ENCODE measurements at places on chromosomes 3 and 15.

DNA sequence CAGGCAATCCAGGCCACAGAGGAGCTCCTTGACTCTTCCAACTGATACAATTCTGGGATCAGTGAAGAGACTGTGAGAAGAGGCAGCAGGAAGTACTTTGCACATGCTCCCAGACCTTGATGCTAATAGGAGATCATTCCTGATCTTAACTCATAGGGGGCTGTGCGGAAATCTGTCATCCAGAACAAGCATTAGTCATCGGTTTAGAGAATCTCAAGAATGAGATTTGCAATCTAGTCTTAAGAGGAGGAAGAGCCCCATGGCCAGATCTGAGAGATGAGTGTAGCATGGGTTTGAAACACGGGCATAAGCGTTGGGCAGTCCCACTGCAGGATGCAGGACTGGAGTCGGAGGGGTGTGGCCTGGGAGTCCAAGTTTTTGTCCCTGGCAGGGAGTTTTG is 1081.1 kb downstream of the NAALADL2 start:
- no peak for DNase-seq

DNA sequence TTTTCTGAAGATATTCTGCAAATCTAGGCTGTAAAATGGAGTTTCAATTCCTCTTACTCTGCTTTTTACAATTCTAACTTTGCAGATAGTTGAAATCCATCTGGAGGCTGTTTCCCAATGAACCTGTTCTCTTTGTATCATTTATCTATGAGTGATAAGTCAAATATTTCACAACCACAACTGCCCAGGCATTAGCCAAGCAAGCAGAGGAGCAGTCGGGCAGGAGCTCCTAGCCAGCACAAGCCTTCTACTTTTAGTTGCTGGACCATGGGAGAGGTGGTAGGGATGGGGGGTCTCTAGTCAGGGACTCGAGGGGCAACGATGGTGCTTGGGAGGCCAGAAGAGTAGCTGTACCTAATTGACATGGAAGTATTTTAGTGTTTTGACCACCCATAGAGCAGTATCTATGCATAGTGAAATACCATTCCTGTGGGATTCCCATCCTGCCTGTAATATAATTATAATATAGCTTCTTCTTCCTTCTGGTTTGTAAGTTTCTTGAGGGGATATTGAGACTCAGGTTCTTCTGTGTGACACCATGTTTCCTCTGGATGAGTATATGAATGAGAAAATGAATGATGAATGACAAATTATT is 353.5 kb upstream of the IL12A start:
- no peak for DNase-seq

DNA sequence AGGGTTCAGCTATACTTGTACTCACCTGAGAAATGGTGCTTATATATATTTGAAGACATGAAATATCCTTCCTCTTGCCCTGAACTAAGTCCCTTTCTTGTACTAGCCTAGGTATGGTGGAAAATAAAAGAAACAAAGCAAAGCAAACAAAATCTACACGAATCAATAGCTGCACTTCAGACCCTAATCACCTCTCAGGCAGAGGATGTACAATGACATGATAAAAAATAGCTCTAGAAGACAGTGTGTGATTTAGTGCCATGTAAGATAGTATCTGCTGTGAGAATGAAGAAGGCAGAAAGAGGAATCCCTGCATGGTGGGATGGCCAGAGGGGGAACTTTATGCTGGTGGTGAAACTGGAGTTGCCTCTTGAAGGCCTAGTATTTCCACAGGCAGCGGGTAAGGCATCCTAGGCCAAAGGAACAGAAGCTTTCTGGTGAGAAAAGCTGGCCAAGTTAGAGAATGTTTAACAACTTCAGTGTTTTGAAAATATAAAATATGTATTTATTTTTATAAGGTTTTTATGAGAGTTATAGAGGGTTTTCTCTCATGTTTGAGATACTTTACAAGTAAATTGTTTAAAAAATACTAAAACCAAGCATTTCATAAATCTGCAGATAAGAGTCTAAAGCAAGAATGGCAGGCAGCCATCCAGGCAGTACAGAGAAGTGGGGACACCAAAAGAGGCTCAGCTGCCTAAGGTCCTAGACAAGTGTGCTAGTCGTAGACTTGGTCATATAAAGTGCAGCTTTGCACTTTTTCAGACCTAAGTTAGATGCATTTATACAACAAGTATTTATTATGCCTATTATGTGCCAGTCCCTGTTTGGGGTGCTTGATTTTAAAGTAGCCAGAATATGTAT is 14.9 kb downstream of the LEKR1 start:
- DNase-seq: no peak

DNA sequence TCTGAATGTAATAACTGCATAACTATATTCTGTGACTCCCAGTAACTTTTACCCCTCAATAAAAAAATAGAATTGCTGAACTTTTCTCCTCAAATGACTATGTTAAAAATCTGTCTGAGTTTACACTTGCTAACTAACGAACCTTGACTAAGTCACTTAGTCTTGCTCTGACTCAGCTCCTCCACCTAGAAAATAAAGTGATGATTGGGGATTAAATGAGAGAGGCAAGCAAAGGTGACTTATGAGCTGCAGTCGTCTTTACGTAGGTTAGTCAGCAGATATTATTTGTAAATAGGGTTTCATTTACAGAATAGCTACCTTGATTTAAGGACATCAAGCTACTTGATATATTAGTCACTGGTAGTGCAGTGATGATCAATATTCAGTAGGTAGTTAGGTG is 476.9 kb downstream of the MECOM start:
- no peak for DNase-seq

GRCh38 chr3:146975476-146975875 is 370.3 kb upstream of the PLSCR5 start:
- no peak for DNase-seq

- DNase-seq: no peak
Measured at GRCh38 chr15:62363913-62364312, 198.8 kb upstream of the C2CD4B start.

GRCh38 chr3:13480340-13481318 is 523 bp downstream of the HDAC11 start:
- no peak for DNase-seq

DNA sequence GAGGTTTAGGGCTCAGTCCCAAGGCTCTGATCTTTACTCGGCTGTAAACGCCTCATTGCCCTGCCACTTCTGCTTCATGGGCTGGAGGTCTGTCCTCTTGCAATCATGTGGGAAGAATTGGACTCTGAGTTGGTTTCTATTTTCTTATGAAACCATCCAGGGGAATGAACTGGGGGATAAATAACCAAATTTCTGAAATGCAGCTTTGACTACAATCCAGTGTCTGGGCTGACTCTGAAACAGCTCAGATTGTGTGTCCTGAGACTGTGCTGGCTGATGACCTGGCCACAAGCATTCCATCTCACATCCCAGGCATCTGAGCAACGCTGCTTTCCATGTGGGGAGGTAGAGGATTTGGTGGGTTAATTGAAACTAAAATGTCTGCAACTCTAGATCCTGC is 71.0 kb upstream of the GALNT15 start:
- no peak for DNase-seq
